NCI-H526 (cell line): ENCODE measurements at places on chromosomes 3 and 15.

DNA sequence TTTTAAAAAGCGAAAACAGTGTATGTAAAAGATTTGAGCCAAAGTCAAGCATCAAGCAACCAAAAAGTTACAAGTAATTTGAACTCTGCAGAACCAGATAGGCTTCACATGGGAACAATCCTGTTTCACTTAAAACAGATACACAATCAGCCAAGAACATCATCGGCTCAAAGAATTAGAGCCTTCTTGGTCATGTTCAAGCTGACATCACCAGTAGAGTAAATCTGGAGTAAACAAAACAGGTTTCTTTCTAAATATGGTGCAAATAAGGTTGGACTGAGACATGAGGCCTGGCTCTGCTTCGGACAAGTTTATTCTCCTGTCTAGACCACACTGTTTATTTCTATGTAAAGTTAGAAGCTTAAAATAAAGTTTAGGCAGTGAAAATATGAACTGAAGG is 116.0 kb downstream of the GMNC start:
- no peak for DNase-seq

DNA sequence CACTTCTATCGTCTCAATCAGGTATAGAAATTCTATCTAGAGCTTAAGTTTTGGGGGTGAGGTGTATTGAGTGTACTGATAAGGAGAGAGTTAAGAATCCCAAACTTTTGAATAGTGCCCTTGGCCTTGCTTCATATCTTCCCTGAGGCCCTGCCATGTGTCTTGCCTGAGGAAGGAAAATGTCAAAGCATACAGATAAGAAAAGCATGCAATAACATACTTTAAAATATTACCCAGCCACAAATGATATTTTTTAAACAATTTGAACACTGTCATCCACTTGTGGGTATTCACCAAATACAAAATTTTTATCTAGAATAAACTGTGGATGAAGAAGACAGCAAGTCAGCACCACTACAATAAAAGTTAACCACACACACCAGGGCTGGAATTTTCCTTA is 631.0 kb upstream of the ALCAM start:
- DNase-seq: no peak

DNA sequence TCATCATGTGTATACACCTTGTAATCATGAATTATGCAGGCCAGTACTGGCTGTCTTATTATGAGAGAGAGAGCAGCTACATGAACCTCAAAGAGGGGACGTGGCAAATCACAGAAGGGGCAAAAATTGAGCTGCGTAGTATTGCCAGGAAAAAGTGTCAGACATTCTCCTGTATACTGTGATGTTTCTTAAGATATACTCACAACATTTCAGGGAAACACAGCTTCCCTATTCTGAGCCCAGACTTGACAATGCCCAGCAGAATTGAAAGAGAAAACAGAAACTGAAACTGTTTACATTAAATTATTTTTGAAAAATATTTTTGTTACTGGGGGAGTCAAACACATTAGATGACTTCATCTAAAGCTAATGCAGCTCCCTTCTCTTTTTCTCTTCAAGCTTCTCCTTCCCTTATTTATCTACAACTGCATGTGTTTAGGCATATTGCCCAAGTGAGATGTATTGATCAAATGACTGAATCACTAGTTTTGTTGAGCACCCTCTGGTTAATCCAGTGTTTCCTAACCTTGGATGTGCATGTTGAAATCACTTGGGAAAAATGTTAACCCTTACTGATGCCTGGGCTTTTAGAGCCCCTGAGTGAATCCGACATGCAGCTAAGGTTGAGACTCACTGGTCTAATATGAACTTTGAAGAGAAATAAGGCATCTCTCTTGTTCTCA is 39.5 kb downstream of the CADPS start:
- DNase-seq: no peak

DNA sequence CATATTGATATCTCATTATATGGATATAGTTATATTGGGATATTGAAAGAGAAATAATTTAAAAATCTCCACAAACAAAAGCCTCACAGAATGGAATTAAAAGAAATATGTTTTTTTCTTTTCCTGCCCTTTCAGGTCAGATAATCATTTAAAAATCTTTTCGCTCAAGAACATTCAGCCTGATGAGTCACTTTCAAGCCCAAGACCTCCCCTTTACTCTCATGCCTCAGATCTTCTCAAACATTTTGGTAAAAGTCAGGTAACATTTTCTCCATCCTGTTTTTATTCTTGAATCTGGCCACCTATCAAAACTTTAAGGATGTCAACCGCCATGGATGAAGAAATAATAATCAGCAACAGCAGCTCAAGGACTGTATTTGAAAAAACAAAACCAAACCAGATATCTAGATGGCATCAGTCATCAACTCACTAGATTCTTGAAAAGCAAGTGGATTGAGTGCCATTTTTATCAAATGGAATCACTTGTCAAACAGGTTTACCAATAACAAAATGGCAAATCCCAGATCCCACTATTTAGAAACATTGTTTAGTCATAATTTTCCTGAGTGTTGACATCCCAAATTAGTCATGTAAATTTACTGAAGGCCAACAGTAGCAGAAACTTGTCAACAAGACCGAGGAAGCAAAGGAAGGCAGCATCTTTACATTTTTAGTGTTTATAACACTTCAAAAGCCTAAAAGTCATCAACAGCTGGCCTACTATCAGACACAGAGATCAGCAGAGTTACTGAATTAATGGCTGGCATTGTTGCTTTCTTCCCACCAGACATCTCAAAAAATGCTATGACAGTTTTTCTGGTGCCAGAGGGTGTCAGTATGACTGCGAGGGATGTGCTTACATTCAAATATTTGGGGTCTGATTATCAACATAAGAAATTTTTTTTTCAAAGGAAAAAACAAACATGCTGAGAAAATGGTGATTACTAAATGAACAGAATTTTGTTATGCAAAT is 444.7 kb downstream of the MAGI1 start:
- DNase-seq: peak; percentile 43

GRCh38 chr3:31823184-31823583 is 157.9 kb downstream of the OSBPL10 start:
- DNase-seq: no peak

- no peak for DNase-seq
These were observed 28.5 kb upstream of the PDE8A start for GRCh38 chr15:84953136-84953535.

- DNase-seq: no peak
These were observed 277.4 kb downstream of the ROBO1 start for GRCh38 chr3:79490165-79491028.

- no peak for DNase-seq
These were observed 42.5 kb upstream of the DYNC1LI1 start for GRCh38 chr3:32613183-32613582.

DNA sequence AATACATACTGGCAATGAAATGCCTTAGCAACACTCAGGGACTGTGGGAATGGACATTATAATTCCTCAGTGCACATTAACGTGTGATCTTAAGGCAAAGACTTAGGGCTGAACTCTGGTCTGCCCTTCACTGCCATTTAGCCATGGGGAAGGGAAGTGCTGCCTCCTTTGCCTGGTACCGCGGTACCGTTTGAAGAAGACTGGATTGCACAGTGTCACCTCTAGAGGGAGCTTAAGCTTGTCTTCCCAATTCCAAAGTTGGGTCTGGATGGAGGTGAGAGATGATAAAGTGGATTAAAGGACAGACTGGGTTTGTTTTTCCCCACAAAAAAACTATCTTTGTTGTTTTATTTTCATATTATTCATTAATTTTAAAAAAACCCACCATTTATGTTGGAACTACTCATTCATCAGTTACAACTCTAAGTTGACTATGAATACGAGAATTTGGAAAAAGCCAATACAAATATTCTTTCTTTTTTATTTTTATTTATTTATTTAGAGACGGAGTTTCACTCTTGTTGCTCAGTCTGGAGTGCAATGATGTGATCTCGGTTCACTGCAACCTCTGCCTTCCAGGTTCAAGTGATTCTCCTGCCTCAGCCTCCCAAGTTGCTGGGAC is 60.0 kb upstream of the SYN2 start:
- peak; percentile 66 for DNase-seq

- peak; percentile 2 for DNase-seq
These were observed 24.5 kb upstream of the RAD18 start for GRCh38 chr3:8987645-8988383.

- no peak for DNase-seq
These were observed 325.4 kb downstream of the UACA start for GRCh38 chr15:70437882-70438451.

- no peak for DNase-seq
These were observed 1.1 kb upstream of the HHATL start for GRCh38 chr3:42703695-42704025.

GRCh38 chr15:51341366-51342226 is at the start of gene GLDN:
TSS of gene GLDN (plus strand) at chr15:51341655. CDS start at chr15:51341685, 30 bp downstream.
- DNase-seq: peak; percentile 21

DNA sequence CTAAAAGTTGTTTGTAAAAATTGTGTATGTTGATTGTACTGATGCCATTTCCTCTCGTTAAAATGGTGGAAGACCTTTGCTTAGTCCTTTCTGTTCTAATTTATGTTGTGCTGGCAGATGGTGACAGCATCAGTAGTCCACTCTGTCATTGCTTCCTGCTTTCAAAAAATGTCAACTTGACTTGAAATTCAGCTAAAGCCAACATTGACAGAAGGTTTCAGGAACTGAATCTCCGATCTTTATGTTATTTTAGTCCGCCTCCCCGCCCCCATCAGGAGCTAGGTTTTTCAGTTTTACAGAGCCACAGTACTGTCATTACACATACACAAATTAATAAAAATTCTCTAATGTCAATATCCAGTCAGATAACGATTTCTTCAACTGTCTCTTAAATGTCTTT is 1.5 kb downstream of the CEP63 start:
- no peak for DNase-seq

GRCh38 chr15:24880663-24881062 is 74.1 kb upstream of the SNRPN start:
- no peak for DNase-seq

DNA sequence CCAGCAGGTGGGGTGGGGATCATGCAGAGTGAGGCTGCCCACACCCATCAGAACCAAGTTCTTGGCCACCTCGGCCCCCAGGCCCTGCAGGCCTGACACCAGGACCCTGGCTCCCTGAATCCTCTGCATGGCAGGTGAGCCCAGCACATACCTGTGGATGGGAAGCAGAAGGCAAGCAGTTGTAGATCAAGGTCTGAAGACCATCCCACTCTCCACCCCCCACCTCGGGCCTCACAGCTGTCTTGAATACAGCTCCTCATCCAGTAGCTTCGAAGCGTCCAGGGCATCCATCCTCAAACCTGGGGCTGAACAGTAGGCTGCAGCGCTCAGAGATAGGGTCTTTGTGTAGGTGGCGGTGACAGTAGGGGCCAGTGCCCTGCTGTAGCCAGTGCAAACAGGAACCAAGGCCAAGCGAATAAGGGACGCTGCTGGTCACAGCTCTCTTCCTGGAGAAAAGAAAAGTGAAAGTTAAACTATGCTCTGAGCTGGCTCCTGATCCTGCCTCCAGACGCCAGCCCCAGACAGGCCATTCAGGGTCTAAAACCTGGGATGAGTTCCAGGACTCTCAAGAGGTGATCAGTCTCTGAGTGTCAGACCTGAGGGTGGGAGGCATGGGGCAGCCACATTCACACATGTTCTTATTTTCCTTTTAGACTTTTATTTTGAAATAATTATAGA is at the start of gene UBA7:
Gene UBA7, minus strand, starts transcription at position 457 of the 678 bp plus-strand sequence. Its CDS starts 166 bp downstream, at position 291.
- DNase-seq: no peak
